ENCODE measurements at places on chromosomes 1 and 21.

DNA sequence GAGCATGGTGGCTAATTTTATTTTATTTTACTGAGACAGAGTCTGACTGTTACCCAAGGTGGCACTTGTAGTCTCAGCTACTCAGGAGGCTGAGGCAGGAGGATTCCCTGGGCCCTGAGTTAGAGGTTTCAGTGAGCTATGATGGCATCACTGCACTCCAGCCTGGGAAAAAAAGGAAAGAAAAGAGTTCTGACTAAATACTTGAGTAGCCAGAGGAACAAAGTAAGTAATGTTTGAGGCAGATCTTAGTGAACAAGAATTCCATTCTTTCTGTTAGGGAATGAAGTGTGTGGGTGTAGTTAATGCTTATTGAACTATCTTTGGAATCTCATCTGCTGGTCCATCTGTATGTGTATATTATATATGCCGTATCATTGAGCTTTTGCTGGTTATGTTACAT, 13.1 kb upstream of the EVI5 start:
- no peak for DNase-seq

DNA sequence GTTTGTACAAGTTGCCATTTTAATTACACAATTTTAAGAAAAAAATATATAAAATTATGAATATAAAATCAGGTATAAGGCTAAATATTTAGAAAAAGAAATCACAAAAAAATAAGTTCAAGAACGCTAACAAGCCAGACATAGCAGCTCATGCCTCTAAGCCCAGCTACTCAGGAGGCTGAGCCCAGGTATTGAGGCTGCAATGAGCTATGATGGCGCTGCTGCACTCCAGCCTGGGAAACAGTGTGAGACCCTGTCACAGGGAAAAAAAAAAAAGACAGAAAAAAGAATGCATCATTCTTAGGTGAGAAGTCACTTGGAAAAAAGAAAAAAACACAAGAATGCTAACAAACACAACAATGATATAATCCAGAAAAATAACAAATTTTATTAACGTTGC, 112.3 kb upstream of the PRDX6 start:
- DNase-seq: no peak

- no peak for DNase-seq
Observed at GRCh38 chr1:232435729-232436128, 194.2 kb downstream of the SIPA1L2 start.

DNA sequence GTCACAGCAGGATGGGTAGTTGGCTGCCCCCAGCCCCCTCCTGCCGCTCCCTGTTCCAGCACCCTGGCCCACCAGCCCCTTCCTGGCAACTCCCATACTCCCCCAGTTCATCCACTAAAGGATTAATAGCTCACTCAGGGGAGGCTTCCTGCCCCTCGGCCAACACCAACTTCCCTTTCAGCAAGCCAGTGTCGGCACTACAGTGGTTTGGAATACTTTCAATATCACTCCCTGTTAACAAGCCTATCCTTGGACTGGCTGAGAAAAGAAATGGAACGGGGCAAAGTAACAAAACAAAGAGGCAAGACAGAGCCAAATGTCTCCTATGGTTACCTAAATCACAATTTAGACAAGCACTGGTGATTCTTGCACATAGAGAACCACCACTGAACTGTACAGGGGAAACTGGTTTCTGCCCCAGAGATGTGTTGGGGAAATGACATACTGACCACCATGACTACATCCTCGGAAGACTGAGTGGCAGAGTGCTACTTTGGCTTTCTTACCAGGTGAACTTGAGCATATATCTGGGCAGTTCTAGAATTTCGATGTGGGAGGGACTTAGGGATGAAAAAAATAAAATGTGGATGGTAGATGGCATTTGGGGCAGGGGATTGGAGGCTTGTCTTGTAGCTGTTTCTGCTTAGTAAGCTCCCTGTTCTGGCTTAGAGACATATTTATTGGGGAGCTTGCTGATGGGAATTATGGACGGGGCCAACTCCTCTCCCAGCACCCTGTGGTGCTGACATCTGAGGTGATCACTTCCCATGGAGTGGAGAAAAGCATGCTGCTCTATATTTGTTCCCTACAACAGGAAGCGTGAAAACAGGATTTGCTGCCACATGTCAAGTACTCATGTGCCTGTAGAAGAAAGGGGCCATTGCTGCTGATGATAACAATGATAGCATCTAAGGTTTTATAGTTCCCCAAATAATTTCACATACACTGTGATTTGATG, 7.1 kb upstream of the CAPN2 start:
- no peak for DNase-seq

DNA sequence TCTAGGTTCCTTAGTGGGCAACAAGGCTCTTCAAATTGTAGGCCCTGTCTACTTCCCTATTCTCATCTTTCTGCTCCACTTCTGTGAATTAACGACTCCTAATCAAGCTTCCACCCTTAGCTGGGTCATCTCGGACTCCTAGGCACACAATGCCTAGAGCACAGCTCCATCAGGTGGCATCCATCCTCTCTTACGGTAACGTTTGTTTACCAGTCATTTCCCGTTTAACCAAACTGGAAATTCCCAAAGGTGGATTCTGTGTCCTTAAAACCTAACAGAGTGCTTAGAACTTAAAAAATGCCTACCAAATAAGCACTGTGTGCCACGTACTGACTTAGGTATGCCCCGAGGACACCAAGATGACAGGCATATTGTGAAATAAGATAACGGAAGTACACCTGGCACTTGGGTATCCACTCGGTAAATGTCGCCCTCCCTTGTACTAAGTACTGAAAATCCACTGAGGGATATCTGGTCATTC, 1.5 kb downstream of the PARP1 start:
- DNase-seq: no peak

DNA sequence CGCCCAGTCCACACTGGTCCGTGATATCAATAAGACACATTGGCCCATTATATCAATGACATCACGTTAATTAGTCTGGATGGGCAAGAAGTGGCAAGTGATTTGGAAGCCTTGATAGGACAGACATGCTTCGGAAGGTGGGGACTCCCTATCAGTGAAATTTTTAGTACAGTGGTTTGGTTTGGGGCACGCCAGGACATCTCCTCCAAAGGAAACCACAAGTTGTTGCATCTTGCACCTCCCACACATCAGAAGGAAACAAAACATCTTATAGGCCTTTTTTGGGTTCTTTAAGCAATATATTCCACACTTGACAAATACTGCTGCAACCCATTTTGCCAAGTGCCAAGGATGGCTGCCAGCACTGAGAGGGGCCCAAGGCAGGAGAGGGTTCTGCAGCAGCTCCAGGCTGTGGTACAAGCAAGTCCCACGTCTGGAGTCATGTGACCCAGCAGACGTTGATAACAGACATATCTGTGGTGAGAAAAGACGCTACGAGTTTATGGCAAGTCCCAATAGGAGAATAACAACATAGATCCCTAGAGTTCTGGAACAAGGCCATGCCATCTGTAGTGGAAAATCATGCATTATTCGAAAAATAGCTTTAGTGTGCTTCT, 95.3 kb upstream of the DISP3 start:
- DNase-seq: no peak

GRCh38 chr1:27368869-27369582, 2.3 kb upstream of the MAP3K6 start:
- DNase-seq: no peak

DNA sequence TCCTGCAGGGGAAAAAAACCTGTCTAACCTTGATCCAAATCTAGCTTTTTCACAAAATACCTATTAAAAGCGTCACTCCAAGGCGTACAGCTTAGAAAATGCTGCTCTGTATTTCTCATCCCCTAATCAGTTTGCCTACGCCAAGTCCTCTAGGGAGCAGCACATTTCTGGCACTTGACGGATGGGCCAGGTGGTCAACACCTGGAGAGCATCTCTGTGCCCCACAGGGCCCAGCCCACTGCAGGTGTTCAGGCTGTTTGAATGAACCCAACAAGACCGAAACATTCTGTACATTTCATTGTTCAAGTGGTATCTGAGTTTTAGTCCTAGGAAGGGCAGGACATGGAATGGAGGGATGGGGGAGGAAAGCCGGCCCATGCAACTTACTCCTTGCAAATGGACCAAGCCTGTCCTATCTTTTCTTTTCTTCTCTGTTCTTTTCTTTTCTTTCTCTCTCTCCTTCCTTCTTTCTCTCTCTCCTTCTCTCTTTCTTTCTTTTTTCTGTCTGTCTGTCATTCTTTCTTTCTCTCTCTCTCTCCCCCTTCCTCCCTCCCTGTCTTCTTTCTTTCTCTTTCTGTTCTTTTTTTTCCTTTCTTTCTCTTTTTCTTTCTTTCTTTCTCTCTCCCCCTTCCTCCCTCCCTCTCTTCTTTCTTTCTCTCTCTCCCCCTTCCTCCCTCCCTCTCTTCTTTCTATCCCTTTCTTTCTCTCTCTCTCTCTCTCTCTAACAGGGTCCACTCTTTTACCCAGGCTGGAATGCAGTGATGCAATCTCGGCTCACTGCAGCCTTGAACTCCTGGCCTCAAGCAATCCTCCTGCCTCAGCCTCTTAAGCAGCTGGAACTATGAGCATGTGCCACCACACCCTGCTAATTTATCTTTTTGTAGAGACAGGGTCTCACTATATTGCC, 29.1 kb downstream of the IGFN1 start:
- DNase-seq: no peak
